Aorta (tissue), 5 donors: ENCODE measurements at places on chromosomes 3 and 15. TPM values are rescaled to one million over a fixed set of nuclear protein-coding genes. Genes with fewer than 3 reads are reported as not detected.

- DNase-seq: no peak
These were observed 49.8 kb downstream of the LDHAL6B start for GRCh38 chr15:59256482-59256881.

DNA sequence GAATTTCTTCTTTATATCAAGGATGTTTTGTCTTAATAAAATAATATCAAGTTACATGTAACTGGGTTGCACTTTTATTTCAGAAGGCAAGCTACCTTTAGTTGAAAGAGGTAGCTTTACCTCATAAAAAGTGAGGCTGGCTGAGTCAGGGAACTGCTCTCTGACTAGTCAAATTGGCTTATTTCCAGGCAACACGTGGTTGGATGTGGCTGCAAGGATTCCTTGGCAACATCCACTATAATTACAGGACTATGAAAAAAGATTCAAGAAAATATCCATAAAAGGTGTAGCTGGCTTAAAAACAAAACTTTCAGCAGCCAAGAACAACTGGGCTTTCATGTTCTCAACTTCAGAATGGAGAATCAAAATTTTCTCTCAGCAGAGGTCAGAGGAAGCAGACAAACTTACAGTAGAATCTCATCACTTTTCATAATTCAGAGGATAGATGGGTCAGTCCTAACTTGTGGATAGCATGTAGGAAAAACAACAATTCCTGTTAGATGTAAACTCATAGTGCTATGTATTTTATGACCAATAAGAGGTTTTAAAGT, 779.1 kb downstream of the MECOM start:
- DNase-seq: peak; percentile 47

DNA sequence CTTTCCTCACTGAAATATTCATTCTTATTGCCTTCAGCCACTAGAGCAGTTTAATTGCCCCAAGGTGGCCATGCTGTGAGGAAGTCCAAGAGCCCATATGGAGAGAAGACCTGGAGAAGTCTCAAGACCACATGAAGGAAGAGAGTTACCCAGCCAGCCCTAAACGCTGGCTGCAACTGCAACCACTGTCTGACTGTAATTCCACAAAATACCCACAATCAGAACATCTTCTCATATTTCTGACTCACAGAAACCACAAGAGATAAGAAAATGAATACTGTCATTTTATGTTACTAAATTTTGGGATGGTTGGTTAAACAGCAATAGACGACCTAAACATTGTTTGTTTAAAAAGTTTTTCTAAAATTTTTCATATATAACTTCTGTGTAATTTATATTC, 14.7 kb upstream of the SST start:
- no peak for DNase-seq

The VEPH1 gene
- not detected for total RNA-seq

The TMCO5A gene
- not detected for total RNA-seq
